ENCODE measurements at places on chromosomes 5 and 9.

DNA sequence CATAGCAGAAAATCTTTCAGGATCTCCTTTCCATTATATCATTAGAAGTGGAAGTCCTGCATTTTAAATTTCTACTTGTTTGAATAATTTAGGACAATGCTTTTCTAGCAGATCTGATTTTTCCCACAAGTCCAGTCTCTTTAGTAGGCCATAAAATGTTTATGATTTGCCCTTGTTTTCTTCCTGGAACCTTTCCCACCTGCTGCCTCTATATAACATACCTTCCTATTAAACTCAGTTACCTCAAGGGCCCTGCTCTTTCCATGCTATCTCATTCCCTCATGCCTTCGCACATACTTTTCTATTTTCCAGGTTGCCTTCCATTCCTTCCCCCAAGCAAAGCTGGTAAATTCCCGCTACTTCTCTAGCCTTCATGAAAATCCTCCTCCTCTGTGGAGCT is 187.0 kb upstream of the EFNA5 start:
- no peak for DNase-seq

GRCh38 chr5:43873791-43874190 is 270.8 kb downstream of the NNT start:
- DNase-seq, result no peak

GRCh38 chr9:119801311-119801710 is 432.1 kb upstream of the BRINP1 start:
- DNase-seq, result no peak

- no peak for DNase-seq
Measured at GRCh38 chr5:43161244-43161643, 30.8 kb upstream of the NIM1K start.

DNA sequence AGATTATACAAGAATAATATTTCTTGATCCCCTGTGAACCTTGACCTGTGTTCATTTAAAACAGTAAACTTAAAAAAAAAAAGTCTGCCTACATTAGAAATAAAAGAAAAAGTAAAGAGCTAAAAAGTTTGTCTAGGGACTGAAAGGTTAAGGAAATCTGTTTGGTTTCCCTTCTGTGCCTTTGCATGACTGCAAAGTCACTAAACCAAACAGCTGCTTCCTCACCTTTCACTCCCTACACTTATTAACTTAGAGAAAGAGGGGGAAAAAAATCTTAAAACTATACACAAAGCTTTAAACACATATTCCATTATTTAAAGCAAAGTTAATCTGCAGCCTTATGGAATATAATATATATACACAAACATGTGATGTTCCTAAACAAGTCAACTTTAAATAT is 65.1 kb downstream of the ZFR start:
- DNase-seq, result no peak

GRCh38 chr9:38032266-38033110 is 36.5 kb downstream of the SHB start:
- no peak for DNase-seq

GRCh38 chr5:54862036-54862435 is 123.4 kb downstream of the ESM1 start:
- no peak for DNase-seq

DNA sequence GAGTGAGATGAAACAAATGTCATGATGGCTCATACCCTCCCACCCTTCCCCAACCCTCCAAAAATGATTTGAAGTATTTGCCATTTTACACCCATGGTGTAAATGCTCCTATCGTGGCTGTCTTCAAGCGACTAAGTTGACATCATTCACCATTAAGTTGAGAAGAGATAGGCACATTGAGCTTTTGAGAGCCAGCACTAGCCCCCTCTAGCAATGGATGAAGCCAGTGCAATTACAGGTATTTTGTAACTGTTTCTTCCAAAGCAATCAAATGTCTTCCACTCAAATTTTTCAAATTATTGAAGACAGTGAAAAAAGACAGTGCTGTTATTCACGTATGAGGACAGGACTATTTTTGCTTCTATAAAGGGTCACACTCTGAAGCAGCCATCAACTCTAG is 371.5 kb upstream of the KLF4 start:
- DNase-seq, result no peak

DNA sequence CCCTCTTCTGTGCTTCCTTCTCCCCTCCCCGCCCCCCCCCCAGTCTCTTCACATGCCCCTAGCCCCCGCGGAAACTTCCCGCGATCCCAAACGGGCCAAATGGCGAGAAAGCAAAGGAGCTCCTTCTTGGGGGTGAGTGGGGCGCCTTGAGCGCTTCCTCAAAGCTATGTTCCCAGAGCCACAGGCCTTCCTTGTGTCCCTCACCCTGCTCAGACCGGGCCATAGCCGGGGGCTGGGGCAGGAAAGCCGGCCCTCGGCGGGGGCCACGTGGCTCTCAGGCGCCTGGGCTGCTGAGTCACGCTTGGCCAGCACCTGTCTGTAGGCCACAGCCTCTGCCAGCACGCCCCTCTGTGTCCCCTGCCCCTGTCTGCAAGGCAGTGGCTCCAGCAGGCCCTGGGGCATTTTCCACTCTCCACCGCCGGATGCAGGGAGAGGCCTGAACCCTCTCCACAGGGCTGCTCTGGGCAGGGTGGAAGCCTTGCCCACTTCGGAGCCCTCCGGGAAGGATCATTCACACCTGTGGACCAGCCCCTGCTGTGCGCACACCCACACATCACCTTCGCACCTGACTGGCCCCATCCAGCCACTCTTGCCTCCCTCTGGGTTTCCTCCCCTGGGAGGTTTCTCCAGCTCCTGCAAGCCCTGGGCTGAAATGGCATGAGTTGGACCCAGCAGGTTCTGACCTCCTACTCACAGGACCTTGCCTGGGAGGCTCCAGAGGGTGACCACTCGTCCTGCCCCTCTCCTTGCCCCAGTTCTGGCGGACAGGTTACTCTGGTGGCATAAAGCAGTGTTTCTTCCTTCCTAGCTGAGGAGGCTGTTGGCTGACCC is 1.2 kb upstream of the SQSTM1 start:
- no peak for DNase-seq

DNA sequence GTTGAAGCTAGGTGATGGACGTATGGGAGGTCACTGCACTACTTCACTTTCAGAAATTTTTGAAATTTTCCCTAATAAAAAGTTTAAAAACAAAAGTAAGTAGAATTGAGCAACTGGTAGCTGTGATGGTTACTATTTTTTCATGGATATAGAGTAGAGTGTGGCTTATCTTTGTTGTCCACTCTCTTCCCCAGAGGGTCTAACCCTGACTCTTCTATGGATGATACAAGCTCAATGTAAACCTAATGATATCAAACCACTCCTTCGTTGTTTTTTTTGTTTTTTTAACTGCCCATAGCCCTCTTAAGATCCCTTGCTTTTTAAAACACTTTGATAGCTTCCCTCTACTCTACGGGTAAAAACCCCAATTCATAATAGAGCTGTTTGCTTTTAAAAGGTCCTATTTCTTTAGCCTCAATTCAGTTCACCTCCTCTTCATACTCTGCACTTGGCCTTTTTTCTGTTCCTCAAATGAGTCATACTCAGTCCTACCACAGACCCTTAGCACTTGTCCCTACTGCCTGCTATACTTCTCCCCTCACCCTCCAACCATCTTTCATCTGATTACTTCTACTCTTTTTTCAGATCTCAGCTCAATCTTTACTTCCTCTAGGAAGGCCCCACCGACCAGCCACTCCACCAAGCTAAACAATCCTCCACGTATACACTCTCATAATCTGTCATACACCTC is 2.6 kb downstream of the HDAC3 start:
- DNase-seq, result no peak

DNA sequence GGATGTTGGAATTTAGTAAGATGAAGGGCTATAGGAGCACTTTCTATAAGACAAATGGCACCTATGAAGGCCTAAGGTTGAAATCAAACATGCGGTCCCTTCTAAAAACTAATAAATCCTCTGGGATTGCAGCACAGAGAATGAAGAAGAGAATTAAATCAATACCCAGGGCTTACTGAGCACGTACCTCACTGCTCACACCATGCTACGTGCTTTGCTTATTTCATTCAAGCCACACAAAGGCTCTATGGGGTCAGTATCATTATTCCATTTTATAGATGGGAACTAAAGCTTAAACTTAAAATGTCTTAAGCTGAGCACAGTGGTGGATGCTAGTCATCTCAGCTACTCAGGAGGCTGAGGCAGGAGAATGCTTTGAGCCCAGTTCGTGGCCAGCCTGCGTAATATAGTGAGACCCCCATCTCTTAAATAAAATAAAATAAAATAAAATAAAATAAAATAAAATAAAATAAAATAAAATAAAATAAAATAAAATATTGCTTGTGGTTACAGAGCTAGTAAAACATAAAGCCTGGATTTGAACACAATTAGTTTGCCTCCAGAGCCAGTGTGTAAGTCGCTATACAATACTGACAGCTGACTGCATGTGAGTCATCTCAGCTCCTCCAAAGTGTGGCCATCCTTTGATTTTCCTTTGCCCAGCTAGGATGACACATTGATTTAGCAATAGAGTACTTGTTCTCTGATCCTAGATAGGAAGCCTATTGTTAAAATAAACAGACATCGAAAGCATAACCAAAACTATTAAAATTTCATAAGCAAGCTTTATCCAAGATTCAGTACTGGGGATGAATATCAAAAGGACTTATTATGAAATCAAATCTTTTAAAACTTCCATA is 20.9 kb upstream of the DPYSL3 start:
- DNase-seq, result no peak

GRCh38 chr5:54883374-54884194 is 101.8 kb downstream of the ESM1 start:
- no peak for DNase-seq

DNA sequence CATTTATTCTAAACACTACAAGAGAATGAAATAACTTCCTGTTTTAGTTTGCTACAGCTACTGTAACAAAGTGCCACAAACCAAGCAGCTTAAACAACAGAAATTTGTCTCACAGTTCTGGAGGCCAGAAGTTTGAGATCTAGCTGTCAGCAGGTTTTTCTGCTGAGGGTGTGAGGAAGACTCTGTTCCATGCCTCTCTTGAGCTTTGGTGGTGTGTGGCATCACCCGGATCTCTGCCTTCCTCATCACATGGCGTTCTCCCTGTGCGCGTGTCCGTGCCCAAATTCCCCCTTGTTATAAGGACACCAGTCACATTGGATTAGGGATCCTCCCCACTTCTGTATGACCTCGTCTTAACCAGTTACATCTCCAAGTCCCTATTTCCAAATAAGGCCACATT is 97.7 kb downstream of the CFAP95 start:
- no peak for DNase-seq

GRCh38 chr9:105118636-105119035 is 125.8 kb upstream of the SLC44A1 start:
- DNase-seq, result no peak

DNA sequence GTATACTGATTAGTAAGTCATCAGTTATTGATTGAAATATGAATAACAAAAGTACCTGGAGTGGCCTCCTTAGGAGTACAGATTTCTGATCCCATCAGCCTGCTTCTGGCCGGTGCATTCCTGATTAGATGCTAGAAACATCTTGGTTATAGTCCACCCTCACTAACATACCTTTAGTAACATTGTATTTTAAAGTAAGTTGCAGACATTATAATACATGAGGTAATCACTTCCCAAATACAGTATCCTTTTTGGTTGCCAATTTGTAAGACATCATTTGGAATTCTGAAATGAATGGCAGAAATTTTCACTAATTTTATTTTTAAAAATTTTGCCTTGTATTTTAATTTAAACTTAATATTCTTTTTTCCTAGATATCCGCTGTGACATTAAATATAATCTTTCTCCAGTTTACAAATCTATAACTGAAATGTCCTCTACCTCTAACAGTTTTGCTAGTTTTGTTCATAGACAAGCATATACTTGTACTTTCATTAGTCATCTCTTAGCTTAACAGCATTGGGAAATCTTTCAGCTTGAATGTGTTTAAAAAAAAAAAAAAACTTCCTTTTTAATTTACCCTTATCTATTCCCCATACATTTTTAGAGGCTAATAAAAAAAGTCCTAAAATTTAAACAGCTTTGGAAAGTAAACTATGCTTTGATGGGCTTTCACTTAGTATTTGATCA is 178.9 kb downstream of the XRCC4 start:
- DNase-seq, result no peak

DNA sequence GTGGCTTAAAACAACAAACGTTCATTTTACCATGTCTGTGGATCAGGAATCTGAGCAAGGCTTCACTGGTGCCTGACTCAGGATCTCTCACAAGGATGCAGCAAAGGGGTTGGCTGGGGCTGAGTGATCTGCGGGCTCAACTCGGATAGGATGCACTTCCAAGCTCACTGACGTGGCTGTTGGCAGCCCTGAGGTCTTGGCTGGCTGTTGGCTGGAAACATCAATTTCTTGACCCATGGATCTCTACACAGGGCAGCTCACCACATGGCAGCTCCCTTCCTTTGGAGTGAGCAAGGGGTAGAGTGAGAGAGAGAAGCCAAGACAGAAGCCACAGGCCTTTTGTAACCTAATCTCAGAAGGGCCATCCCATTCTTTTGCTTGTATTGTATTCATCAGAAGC is 202.1 kb downstream of the NXNL2 start:
- no peak for DNase-seq

DNA sequence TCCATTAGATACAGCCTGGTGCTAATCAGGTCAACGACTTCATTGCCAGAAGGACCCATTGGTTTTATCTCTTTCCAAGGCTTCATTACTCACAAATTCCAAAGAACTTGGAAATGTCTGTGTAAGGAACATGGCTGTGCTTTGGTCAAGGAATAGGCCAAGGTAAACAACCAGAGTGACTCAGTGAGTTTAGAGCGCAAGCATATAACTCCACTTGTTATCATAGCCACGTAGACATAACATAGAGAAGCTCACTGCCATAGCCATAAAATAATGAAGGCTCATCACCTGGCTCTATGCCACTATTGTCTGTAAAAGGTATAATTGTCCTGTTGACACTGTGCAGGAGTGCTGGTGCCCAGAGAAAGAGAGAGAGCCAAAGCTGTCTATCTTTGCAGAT is 139.3 kb upstream of the PLCXD3 start:
- DNase-seq, result no peak

- DNase-seq, result no peak
Measured at GRCh38 chr9:33748633-33749304, 46.6 kb upstream of the PRSS3 start.

DNA sequence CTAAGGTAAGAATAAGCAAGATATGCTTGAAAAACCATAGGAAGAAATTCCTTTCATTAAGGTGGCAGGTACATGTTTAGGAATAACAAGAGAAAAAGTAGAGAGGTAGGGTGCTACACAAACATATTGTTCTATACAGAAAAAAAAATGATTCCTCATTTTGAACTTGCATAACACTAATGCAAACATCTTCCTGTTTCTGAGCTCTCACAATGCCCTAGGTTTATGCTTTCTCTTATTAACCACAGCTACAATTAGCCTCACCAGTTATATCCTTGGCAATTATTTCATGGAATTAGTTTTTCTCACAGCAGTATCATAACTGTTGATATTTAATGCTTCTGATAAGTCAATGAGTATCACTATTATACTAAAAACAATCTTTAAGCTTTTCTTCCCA is 20.7 kb downstream of the CEMIP2 start:
- no peak for DNase-seq

DNA sequence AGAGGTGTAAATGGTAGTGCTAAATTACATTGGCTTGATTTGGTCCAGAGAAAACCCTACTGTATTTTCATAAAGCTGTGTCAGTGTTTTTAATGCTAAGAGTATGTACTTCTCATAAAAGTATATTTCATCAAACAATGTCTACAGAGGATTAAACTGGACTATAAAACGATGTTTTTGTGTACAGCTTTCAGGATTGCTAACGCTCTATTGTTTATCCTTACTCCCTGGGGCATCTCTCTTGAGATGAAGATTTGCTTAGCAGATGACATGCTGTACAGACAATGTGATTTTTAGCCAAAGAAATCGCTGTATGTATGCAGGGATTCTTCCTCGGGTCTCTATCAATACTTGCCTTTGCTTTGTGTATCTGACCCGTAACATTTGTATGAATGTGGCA is 216.0 kb downstream of the FBXL7 start:
- no peak for DNase-seq

All from germinal center (tissue), 1 donor.